Stimulated activated CD4-positive, alpha-beta T cell treated with anti-CD3 and anti-CD28 coated beads, Interleukin-4, amount 100 ng/mL, for 48 hours (primary cell): ENCODE measurements at places on chromosomes 1 and 21.

GRCh38 chr1:46136711-46137110, 4.3 kb upstream of the PIK3R3 start:
- DNase-seq = no peak

- no peak for DNase-seq
Observed at GRCh38 chr1:53715478-53715877, 23.5 kb downstream of the GLIS1 start.

DNA sequence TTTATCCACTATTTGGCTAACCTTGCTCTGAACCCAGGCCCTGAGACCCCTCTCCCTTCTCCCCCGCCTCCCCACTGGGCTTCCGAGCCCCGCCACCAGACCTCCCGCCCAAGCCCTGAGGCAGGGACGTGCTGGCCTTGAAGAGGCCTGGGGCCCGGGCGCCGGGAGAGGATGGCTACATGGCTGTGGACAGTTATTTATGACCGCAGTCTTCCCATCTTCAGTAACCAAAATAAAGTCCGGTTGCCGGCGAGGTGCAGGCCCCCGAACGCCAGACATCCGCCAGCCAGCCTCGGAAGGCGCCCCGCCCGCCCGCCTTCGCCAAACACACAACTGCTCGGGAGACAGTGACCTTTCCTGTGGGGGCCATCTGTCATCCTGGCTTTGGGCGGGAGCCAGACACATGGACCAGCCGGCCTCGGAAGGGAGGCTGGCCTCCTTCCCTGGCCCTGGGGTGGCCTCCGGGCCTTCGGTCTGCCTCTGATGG, 69.0 kb downstream of the DHRS3 start:
- DNase-seq = no peak

GRCh38 chr1:185939142-185939541, 205.0 kb downstream of the HMCN1 start:
- no peak for DNase-seq

DNA sequence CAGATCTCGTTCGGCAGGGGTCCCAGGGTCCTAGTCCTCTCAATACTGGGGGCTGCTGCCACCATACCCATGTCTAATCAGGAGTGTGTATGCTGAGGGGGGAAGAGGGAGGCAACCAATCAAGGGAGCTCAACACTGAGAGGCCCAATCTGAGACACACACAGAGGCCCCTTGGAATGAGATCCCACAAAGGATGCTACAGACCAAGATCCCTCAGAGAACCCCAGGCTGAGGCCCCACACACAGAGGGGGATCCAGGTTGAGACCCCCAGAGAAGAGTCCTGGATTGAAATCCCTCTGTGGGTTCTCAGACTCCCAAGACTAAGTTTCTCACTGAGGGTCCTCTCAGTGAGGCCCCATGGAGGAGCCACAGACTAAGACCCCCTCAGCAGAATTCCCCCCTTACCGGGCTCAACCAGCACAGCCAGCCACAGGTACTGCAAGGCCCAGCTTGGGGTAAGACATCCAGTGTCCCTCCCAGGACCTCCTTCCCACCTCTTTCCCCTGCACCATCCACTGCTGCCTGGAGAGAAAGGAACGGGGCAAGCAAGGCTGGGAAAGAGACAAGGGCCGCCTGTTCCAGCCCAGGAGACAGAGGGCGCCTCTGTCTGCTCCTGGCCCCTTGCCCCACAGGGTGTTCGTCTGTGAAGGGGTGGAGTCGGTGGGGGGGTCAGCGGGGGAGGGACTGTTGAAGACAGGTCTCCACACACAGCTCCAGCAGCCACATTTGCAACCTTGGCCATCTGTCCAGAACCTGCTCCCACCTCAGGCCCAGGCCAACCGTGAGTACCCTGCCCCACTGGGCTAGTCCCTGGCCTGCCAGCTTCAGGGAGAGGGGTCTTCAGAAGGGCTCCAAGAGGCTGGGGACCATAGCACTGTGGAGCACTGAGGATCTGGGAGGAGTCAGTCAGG, at the start of gene S100A1:
Gene S100A1 (plus strand): TSS at position 720 of the 912 bp plus-strand sequence. CDS start 2,088 bp downstream, outside the sequence.
- no peak for DNase-seq

- peak; percentile 15 for DNase-seq
Observed at GRCh38 chr1:205588636-205589035, 43.2 kb downstream of the ELK4 start.

GRCh38 chr1:87368907-87369306, 40.2 kb downstream of the LMO4 start:
- no peak for DNase-seq

GRCh38 chr21:14452727-14453241, 69.8 kb upstream of the HSPA13 start:
- DNase-seq = no peak

DNA sequence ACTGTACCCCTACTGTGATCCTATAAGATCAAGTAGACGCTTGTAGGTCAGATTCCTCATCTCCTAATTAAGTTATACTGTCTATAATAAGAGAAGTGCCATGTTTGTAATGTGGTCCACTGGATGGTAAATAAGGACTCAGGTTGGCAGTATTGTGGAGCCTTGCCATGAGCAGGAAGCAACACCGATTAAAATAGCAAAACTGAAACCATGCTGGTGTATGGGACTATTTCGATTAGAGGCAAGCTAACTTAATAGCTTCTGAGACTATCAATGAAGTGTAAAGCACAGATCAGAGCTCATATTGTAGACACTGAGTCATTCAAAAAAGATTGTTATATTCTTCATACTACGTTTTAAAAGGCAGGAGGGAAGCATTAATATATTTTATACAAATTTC, 348.8 kb downstream of the HHAT start:
- no peak for DNase-seq

- no peak for DNase-seq
Observed at GRCh38 chr1:106937104-106937503, 119.4 kb upstream of the PRMT6 start.

DNA sequence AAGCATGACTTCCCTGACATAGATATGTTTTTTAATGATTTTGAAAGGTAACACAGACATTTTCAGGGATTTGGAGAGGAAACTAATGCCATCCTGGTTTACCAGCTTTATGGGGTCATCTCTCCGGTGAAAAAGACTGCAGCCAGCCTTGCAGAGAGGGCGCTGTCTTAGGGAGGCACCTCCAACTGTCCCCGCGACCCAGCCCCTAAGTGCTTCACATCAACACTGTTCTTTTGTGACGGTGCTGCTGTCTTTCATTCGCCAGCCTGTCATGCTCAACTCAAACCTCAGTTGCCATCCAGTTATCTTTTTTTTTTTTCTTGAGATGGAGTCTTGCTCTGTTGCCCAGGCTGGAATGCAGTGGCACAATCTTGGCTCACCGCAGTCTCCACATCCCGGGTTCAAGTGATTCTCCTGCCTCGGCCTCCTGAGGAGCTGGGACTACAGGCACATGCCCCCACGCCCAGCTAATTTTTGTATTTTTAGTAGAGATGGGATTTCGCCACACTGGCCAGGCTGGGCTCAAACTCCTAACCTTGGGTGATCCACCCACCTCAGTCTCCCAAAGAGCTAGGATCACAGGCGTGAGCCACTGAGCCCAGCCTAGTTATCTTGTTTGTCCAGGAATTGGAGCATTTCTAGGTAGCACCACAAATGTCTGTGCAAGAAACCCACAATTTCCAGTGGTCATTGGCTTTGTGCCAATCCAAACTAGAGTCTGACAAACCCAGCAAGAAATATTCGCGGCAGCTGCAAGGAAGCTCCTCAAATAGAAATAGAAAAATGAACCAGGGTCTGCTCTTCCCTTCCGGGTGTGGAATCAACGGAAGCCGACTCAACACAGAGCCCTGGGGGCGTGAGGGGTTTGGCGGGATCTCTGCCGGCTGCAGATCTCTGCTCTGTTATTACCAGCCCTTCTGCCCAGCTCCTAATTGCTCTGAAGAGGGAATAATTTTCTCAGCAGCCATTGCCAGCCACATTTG, 24.2 kb downstream of the PDE9A start:
- no peak for DNase-seq

DNA sequence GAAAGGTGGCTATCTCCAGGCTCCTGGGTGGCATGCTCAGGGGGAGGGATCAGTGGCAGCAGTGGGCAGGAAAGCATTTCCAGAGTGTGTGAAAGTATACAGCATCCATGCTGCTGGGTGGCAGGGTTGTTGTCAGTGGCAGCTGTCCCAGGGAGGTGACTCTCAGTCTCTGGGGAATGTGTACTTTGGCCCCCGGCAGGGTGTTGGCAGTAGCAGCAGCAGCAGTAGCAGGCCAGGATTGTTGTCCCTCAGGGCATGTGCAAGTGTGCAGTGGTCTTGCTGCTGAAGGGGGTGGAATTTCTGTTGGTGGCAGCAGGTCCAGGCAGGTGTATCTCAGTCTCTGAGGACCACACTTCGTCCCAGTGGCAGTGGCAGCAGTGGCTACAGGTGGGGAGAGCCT, 71.7 kb upstream of the GUCA2B start:
- DNase-seq = no peak

GRCh38 chr1:94846308-94846707, 26.2 kb downstream of the SLC44A3 start:
- no peak for DNase-seq

GRCh38 chr1:184583849-184584248, 170.8 kb downstream of the EDEM3 start:
- DNase-seq = no peak

DNA sequence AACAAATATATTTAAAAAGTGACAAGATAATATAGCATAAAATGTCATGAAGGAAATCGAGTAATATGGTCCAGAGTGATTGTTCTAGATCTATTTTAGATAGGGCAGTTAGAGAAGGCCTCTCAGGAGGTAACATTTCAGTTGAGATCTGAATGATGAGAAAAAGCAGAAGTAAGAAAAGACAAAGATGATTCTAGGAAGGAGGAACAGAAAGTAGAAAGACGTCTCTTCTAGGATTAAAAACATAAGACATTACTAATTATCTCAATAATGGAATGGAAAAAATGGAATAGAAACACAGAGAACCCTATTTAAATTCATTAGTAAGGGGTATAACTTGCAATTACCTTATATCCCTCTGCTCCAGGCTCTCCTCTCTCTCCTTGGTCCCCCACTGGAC, 130.0 kb upstream of the ZNHIT6 start:
- DNase-seq = no peak

DNA sequence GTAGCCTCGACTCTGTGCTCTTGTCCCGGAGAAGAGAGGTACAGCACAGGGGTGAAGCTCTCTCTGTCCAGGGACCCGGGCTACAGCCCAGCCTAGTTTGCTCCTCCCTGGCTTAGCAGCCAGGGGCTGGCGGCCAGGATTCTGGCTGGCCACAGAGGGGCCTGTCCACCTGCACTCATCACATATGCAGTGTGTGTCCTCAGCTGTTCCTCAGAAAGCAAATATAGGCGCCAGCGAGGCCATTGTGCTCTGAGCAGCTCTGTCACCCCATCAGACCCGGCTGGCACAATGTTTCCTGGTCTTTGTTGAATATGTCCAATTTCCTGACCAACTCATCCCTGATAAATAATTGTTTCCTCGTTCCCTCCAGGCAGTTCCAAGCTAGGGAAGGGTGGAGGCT, 28.5 kb downstream of the KCND3 start:
- DNase-seq = no peak

DNA sequence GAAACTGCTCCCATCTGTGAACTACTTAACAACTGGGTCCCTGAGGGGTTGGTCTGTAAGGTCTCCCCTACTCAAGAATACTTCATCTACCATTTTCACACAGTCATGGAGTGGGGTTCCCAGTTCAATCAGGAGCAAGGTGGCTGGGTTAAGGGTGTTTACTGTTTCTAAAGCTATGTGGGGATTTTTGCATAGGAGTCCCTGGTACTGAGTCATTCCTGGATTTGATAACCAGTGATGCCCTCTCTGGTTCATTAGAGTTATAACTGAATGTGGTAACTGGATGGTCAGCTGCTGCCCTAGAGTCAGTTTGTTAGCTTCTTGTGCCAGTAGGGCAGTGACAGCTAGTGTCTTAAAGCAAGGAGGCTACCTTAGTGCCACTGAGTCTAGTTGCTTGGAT, 29.4 kb upstream of the KCNJ15 start:
- DNase-seq = no peak

GRCh38 chr1:164718821-164719220, 159.8 kb downstream of the PBX1 start:
- no peak for DNase-seq

DNA sequence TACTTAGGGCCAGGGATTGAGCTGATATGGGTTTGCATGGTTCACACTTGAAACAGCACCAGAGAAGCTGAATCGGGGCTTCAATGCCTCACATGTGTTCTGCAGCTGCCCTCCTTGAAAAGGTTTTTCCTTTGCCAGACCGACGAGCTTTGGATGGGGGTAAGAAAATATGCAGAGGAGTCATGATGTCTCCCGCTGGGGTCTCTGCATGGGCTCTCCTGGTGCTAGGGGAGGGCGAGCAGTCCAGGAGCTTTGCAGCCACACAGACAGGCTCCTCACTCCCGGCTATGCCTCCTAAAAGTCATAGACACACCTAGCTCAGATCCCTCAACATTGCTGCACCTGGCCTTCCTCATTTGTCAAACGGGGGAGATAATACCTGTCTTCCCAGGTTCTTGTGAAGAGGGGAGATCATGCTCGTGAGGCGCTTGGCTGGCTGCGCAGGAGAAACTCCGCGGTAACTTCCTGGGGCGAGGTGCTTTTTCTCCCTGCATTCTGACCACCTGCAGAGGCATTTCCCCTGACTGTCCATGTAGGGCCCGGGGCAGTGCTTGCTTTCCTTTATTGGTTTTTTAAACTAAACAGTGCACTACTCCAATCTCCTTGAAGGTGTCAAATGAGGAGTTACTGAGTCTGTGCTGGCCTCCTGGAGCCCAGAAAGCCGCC, 112.4 kb downstream of the PLXNA2 start:
- no peak for DNase-seq

DNA sequence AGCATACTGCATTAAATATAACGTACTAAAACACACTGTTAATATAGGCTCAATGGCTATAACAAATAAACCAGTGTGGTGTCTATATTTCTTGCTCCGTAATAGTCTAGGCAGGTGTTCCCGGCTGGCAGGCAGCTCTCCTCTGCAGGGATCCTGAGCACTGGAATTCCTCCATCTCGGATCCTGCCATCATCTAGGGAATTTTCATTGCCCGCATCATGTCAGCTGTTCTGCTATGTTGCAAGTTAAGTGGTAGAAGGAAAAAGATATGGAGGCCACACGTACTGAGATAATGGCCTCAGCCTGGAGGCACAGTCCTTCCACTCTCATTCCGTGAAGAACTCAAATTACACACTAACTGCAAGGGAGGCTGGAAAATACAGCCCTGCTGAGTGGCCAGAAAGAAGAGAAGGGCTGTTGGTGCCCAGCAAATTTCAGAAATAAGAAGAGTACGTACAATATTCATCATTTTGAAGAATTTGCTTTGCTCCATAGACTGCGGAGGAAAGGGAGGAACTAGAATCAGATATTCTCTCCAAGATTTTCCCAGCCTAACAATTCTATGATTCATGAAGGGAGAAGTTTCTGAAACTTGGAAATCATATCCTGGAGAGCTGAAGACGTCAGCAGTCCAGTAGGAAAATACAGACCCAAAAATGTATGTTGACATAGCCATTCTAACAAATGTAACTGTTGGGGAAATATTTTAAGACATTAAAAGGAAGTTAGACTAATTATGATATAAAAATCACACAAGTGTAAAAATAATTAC, 263.3 kb downstream of the MRPL39 start:
- DNase-seq = no peak

- DNase-seq = no peak
Observed at GRCh38 chr1:45187725-45188124, 18.7 kb downstream of the ZSWIM5 start.
